ENCODE measurements at places on chromosomes 7 and 10. TPM values are rescaled to one million over a fixed set of nuclear protein-coding genes. Genes with fewer than 3 reads are reported as not detected.

DNA sequence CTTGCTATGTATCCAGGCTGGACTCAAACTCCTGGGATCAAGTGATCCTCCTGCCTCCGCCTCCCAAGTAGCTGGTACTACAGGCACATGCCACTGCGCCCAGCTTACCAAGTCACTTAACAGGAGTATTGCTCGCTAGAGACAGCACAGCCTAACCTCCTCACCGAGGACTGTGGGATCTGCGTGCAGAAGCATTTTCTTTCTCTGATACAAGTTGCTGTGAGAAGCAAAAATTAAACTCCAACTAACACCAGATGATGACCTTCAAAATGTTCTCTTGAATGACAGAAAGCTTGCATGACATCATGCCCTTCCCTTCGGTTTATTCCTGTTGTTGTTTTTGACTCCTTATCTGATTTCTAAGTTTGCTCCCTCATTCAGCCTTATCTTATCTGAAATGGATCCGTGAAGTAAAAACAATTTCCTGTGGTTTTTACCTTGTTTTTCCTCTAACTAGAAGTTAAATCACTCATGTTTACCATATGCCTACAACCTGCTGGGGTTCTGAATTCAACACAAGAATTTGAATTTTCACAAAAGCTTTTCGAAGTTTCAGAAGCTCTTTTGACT, 94.4 kb upstream of the KIF5B start:
- no peak for DNase-seq

The GBX1 gene
- total RNA-seq: not detected

The PTPRZ1 gene
- 0.05 TPM for total RNA-seq

DNA sequence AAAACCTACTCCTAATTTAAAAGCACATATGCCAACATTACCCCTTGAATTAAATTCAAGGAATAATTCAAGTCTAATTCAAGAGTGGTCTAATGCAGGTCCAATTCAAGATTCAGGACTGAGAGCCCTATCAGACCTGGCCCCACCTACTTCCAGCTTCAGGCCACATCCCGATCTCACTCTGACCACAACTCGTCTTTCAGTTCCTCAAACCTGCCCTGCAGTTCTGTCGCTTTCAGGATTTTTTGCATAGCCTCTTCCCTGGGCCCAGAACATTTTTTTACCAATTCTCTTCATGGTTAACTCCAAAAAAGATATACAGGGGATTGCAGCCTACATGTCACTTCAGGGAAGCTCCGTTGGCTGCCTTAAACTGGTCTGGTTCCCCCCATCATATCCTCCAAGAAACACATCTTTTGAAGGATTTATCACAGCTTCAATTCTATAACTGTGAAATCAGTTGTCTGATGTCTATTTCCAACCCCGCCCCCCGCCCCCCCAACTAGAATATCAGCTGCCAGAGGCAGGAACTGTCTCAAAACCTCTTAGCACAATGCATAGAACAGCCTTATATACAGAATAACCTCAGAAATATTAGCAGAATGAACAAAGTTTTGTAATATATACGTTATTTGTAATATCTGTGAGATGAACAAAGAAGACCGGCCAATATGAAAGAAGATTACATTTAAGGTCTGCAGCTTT, 20.8 kb downstream of the CCDC6 start:
- no peak for DNase-seq

- DNase-seq: no peak
Observed at GRCh38 chr7:101330011-101330484, 8.4 kb upstream of the IFT22 start.

The VSTM2A gene
- total RNA-seq: not detected

GRCh38 chr10:122138831-122139625, 132.1 kb upstream of the BTBD16 start:
- DNase-seq: no peak

- DNase-seq: no peak
Observed at GRCh38 chr10:91742229-91742628, 56.0 kb upstream of the TNKS2 start.

DNA sequence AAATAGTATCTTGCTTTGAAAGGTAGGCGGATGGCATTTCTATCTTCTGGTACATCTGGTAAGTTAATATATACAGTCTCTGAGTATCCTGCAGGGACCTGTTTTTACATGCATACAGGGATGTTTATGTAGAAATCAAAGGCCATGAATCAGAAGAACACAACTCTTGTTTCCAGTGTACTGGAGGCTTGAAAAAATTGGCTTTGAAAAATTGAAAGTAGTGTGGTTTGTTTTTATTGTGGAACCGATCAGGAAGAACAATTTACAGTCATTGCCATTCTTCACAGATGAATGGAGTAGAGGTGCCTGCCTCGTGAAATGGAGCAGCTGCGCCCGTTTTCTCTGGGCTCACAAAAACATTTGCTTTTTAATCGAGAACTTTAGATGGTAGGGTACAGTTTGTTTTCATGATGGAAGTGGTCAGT, 54.0 kb upstream of the RPA3 start:
- DNase-seq: no peak
